ENCODE measurements at places on chromosomes 16 and 17.

DNA sequence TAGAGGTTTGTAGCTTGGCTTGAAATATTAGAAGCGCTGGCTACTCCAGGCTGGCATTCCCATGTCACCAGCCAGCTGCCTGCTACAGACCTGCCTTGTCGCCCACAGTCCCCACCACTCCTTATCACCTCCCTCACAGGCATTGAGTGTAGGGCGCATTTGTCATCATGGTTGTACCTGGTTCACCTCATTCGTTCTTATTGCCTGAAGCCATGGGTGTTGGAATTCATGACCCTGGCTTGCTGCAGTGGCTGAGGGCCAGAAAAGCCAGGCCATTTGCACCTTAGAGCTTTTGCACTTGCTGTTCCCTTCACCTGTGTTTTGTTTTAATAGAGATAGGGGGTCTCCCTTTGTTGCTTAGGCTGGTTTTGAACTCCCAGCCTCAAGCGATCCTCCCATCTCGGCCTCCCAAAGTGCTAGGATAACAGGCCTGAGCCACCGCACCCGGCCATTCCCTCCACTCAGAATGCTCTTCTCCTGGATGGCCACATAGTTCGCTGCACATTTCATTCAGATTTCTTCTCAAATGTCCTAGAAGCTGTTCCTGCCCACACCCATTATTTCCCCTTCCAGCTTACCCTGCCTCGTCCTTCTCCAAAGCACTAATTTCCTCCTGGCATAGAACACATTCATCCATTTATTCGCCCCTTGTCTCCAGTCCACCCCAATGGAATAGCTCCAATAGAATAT is 97.6 kb downstream of the C16orf78 start:
- no peak for DNase-seq

DNA sequence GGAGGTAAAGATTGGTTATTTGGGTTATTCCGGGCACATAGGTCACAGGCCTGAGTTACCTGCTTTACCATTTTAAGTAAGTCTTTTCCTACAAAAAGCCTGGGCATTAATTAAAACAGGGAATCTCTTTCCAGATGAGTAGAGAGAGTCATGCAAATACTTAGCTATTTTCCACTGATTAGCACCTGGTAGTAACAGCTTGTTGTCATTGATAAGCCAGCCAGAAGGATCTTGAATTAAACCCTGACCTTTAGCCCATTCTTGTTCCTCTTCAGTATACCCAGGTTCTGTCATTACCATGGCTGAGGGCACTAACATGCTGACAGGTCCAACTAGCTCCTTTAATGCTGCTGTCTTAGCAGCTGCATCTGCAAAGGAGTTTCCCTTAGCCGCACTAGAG is 44.4 kb upstream of the ARL4D start:
- DNase-seq = no peak

- DNase-seq = no peak
These were observed 1021.4 kb downstream of the CDH8 start for GRCh38 chr16:61014869-61015268.

- DNase-seq = no peak
These were observed 46.1 kb upstream of the MYOCD start for GRCh38 chr17:12619459-12620199.

DNA sequence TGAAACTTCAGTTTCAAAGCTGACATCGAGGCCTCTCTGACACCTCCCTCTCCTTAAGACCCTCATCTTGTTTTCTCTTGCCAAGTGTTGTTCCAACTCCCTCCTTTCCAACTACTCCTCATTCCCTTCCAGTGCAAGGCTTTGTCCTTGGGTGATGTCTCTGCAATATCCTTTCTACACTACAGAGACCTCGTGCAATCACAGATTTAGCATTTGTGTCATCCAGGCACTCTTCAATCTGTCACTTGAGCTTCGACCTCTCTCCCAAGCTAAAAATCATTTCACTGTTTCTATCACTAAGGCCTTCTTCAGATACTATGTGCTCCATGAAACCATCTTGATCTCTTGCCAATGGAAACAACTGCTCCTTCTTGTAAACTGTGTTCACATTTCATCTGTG is 31.6 kb downstream of the TEKT3 start:
- DNase-seq = no peak

DNA sequence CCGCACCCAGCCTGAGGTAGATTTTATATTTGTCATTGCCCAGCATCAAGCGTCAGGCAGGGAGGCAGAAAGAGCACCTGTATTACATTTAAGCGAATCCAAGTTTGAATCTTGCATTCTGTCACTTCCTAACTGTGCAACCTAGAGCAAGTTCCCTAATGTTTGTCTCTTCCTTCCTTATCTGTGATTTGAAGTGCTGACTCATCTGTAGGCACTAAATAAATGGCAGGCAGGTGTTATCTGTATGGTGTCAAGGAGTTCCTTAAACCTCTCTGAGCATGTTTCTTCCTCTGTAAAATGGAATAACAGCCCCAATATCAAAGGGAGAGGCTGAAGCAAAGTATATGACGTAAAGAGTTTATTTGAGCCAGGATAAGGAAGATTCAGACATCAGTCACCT is 24.3 kb downstream of the GP2 start:
- no peak for DNase-seq

DNA sequence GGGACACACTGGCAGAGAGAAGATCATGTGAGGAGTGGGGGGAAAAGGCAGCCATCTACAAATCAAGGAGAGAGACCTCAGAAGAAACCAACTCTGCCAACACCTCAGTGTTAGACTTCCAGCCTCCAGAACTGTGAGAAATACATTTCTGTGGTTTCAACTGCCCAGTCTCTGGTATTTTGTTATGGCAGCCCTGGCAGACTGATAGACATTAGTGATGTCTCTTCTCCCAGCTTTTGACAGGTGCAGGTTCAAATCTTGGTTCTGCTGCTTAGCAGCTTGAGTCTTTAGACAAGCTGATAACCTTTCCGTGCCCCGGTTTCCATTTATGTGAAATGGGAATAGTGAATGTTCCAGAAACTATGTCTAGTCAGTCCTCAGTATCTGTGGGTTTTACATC is 199.5 kb downstream of the SNX29 start:
- no peak for DNase-seq

DNA sequence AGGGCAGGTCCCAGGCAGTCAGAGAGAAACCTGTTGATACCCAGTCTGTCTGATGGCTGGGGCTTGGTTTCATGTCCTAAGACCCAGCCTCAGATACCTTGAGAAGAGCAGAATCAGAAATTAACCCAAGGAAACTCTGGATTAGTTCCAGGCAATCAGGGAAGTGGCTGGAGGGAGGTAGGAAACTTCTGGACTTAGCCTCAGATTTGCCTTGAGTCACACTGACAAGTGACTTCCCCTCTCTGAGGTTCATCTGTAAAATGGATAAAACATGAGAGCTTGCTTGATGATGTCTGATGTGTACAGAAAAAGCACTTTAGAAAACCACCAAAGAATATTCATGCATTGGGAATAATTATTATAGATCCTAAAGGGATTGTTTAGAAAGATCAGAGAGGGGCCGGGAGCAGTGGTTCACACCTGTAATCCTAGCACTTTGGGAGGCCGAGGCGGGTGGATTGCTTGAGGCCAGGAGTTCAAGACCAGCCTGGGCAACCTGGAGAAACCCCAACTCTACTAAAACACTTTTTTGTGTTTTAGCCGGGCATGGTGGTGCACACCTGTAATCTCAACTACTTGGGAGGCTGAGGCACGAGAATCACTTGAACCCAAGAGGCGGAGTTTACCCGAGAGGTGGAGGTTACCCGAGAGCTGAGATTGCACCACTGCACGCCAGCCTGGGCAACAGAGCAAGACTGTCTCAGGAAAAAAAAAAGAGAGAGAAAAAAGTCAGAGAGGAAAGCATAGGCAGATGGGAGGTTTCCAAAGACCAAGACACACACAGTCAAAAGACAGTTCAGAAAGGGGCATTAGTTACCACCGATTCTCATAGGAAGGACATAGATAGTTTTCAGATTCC is 3.8 kb downstream of the CIITA start:
- DNase-seq = peak; percentile 61

GRCh38 chr16:4940719-4941118 is 3.8 kb upstream of the PPL start:
- DNase-seq = no peak

- no peak for DNase-seq
These were observed 14.1 kb downstream of the TBC1D16 start for GRCh38 chr17:80021600-80021999.

GRCh38 chr16:50367777-50368409 is 895 bp downstream of the BRD7 start:
- peak; percentile 3 for DNase-seq
